ENCODE measurements at places on chromosomes 2 and 18.
A peak's percentile ranks its signal among the peaks of the same experiment; 100 is the strongest.

GRCh38 chr2:219400562-219400961 lies 12.8 kb upstream of the DNPEP start:
- no peak for DNase-seq

DNA sequence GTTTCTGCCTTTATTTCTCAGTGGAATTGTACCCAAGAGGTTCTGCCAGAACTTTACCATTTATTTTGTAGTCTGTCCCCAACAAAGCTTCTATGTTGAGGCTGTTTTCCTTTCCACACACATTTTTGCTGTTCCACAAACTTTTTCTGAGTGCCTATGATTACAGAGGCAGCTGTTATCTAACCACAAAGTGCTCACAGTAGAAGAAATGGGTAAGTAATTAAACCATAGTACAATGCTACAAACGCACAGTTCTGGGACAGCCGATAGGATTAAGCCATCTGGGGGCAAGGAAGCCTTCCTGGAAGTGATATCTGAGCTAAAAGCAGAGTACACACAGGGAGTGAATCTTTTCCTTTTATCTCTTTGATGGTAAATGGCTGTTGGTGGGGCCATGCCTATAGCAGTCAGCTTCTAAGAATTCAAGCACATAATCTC lies 3.9 kb upstream of the MGAT4A start:
- no peak for DNase-seq

- no peak for DNase-seq
Measured at GRCh38 chr2:181697126-181697525, 16.8 kb upstream of the NEUROD1 start.

DNA sequence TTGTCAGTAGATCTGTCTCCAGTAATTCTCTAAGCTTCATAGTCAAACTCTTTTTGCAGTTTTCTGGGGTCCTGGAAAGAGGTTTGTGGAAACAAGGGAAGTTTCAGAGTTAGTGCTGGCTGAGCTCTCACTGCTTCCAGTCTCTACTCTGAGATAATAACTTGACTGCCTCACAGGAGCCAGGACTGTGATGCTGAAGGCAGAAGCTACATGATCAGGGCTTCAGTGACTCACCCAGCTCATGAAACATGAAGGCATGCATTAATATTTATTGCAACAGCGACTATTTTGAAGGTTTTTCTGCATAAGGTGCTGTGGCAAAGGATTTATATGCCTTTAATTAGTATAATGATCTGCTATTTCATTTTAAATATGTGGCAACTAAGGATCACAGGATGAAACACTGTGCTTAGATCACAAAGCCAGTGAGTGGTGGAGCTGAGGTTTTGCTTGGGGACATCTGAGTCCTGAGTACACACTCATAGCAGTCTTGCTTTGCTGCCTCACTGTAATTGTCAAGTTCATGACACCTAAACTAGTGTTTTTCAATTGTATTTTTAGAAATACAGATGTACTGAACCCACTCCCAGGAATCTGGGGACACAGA lies 448.4 kb upstream of the GCFC2 start:
- no peak for DNase-seq

GRCh38 chr2:206275312-206276055 lies 1.0 kb downstream of the ZDBF2 start:
- DNase-seq: peak; percentile 72

DNA sequence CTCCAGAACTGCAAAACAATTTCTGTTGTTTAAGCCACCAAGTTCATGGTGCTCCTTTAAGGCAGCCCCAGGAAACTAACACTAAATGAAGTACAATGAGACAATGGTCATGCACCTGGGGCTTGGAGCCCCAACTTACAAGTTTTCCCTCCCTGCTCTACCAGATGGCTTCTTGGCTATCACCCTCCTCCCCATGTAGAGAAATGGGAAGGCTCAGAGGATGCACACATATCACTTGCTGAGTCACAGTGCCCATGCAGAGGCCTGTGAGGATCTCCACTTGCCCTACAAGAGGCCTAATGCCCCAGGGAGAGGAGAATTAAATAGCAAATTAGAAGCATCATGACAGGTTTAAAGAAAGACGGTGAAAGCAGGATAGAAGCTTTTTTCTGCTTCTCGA lies 270.9 kb downstream of the TTC32 start:
- DNase-seq: no peak

DNA sequence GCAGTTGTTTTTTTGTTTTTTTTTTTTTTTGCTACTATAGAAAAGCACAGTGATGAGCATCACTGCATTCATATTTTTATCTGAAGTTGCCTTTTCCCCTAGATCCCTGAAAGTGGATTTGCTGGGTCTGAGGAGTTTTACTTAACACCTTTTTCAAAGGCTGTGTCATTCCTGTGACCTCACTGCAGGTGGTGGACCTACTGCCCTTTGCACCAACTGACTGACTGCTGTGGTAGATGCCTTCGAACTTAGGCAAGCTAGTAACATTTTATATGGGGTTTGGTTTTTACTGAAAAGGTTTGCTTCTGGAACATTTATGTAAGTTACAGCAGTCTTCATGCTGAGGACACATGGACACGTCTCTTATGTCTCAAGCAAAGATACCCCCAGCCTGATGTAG lies 36.2 kb downstream of the SPTBN1 start:
- no peak for DNase-seq

DNA sequence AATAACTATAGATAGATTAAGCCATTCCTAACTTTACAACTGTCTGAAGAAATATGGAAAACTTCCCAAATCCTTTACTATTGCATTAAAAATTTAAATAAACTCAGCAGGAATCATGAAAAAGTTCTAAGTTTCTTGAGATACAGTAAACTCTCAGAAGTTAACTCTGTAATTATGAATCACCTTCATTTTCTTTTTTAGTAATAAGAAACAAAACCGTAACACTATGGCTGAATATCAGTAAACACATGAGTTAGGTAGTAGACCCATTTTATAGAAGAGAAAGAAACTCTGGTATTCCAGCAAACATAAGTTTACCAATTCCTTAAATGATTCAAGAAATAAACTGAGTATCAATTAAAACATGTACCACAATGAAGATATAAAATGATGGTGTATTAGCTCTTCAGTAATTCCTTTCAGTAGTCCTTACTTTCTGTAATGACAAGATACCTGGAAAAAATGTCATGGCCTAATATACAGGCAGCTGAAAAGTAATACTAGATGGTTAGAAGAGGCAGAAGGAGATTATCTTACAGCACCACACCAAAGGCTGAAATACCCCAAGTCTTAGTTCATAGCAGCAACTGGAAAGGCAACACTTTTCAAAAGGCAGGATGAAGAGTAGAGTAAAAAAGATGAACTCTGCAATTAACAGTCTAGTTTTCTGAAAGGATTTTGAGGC lies 11.5 kb downstream of the TRIP12 start:
- no peak for DNase-seq

DNA sequence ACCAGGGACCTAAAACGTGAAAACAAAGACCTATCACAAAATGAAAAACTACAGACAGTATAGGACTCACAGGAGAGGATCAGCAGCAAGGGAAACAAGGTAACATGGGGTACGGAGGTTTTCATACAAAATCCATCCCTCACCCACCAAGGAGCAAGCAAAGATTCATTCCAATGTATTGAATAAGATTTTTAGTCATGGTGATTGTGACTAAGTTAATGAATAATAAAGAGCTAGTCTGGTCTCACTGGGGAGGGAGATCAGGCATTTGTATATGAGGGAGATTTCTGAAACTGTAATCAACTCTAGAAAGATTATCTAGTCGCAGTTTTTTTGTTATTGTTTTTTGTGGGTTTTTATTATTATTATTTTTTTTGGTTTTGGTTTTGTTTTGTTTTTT lies 336.5 kb upstream of the MMADHC start:
- DNase-seq: no peak

DNA sequence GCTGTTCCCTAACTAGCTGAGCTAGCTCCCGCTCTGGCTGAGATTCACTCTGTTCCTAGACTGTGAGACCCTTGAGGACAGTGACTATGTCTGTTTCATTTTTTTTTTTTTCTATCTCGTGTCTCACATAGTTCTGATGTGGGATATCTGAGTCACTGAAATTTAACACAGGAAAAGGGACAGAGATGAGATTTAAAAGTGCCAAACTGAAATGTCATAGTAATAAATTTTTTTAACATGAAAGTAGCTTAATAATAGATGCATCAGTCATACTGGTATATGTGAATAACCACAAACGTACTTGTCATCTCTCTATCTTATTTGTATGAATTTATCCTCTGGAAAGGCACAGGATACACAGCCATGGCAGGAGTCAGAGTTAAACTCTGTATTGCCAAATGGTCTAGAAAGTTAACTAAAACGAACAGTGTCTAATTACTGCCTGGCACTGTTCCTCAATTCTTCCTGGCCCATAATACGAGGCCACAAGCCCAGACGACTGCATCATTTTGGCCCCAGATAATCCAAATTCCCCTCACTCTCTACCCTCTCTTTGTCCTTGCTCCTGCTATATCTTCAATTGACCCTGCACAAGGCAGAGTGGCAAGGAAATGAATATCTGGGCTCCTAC lies 87.5 kb downstream of the SATB2 start:
- DNase-seq: no peak

- no peak for DNase-seq
Measured at GRCh38 chr2:105082107-105082506, 44.2 kb downstream of the MRPS9 start.

All from right kidney (tissue), 9 donors.